ENCODE measurements at places on chromosomes 2 and 18. TPM values are rescaled to one million over a fixed set of nuclear protein-coding genes. Genes with fewer than 3 reads are reported as not detected.
A peak's percentile ranks its signal among the peaks of the same experiment; 100 is the strongest.

DNA sequence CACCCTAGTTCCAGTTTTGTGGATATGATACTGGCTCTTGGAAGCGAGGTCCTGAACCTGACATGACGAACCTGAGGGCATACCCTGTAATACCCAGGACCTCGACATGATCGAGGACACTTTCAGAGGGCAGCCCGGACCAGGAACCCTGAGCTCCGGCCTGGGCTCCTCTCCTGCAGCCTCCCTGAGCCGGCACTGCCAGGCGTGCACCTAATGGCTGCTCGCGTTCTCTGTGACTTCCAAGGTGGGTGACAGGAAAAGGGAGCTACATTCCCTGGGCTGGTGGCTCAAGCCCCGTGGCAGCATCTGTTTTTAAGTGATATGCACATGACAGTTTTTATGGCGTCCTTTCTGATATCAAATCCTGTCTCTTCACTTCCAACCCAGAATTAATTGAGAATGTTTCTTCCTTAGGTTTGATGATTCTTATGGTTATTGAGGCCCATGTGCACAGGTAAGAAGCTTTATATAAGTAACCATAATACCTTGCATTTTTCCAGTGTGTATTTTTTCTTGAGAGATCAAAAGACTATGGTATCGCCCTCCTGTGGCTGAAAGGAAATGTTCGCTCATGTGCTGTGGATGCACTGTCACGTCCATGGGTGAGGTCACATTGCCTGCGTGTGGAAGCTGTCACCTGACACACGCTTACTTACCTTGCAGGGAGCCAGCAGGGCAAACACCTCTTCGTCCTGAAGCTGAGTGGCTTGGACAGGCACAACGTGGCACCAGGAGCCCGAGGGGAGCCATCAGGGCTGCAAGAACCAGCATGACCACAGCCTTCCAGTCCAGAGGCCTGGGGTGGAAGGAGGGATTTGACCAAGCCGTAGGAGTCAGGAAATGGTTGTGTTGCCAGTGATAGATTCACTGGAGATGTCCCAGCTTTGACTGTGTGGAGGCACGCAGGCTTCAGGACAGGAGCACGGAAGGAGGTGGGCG, 367.4 kb upstream of the MYT1L start:
- no peaks in the 10 kb centered on the region for H3K27me3 ChIP-seq
- no peaks in the 10 kb centered on the region for H3K36me3 ChIP-seq
- no peak overlapping the region for H3K27ac ChIP-seq

- H3K4me3 ChIP-seq, result no peak overlapping the region
- H3K4me1 ChIP-seq, result peaks cover 62% of the 10 kb centered on the region
- peak; percentile 20 for DNase-seq
- H3K27me3 ChIP-seq, result no peaks in the 10 kb centered on the region
Observed at GRCh38 chr18:48138660-48139430, 208.4 kb upstream of the SMAD2 start.

GRCh38 chr2:8394131-8394530, 287.7 kb upstream of the ID2 start:
- no peaks in the 10 kb centered on the region for H3K36me3 ChIP-seq
- no peaks in the 10 kb centered on the region for H3K4me1 ChIP-seq
- no peaks in the 10 kb centered on the region for H3K27me3 ChIP-seq
- H3K4me3 ChIP-seq, result no peak overlapping the region
- no peak overlapping the region for H3K27ac ChIP-seq

- DNase-seq, result no peak
- H3K4me3 ChIP-seq, result no peak overlapping the region
- H3K27ac ChIP-seq, result no peak overlapping the region
- peaks cover 4% of the 10 kb centered on the region for H3K36me3 ChIP-seq
- H3K4me1 ChIP-seq, result peaks cover 6% of the 10 kb centered on the region
- H3K27me3 ChIP-seq, result no peaks in the 10 kb centered on the region
Observed at GRCh38 chr2:101793277-101793969, 95.9 kb downstream of the MAP4K4 start.

DNA sequence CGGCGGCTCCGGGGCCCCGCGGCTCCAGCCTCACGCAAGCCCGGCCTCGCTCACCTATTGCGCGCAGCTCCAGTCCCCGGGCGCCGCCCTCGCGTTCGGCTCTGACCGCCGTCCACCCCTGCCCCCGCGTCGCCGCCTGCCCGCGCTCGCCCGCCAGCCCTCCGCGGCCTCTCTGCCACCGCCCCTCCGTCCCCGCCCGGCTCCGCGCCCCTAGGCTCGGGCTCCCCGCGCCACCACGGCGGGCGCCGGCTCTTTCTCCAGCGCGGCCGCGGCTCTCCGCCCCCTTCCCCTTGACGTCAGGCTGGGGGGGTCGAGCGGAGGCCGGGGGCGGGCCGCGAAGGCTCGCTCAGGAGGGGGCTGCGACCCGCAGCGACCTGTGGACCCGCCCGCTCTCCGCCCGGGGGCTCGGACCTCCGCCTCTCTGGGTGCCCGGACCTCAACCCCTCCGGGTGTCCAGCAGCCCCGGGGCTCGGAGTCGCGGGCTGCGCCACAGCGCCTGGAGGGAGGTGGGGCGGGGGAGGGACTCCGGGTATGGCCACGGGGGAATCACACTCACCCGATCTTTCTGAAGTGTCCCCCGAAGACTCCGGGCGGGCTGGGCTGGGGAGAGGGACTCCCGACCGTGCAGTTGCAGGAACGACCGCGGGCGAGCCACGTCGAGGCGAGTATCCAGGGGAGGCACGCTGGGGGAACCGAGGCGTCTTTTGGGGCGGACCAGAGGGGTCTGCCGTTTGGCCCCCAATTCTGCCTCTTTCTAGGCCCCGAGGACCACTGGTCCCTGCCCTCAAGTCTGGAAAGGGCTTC, at the start of gene SEMA4C:
Gene SEMA4C, minus strand, starts transcription at position 259 of the 804 bp plus-strand sequence. CDS start 2,194 bp downstream, outside the sequence.
- DNase-seq, result peak; percentile 54
- H3K36me3 ChIP-seq, result peaks cover 15% of the 10 kb centered on the region
- H3K4me3 ChIP-seq, result peak within 1 kb of the TSS; percentile 94
- peak within 1 kb of the TSS; percentile 98 for H3K27ac ChIP-seq

- H3K27ac ChIP-seq, result no peak overlapping the region
- no peak for DNase-seq
Observed at GRCh38 chr18:73614812-73615211, 532.8 kb downstream of the FBXO15 start.

The ANTXR1 gene
- total RNA-seq, result 45.4 TPM

GRCh38 chr18:78643004-78643403, 336.6 kb upstream of the SALL3 start:
- H3K27ac ChIP-seq, result no peak overlapping the region
- DNase-seq, result no peak
- peaks cover 12% of the 10 kb centered on the region for H3K4me1 ChIP-seq
- no peaks in the 10 kb centered on the region for H3K27me3 ChIP-seq
- no peaks in the 10 kb centered on the region for H3K36me3 ChIP-seq
- no peak overlapping the region for H3K4me3 ChIP-seq

- DNase-seq, result no peak
- no peaks in the 10 kb centered on the region for H3K27me3 ChIP-seq
- H3K27ac ChIP-seq, result no peak overlapping the region
- H3K4me3 ChIP-seq, result no peak overlapping the region
- H3K4me1 ChIP-seq, result peaks cover 11% of the 10 kb centered on the region
Observed at GRCh38 chr2:127951026-127951425, 65.3 kb upstream of the AMMECR1L start.

The ALK gene
- total RNA-seq, result 0.17 TPM

DNA sequence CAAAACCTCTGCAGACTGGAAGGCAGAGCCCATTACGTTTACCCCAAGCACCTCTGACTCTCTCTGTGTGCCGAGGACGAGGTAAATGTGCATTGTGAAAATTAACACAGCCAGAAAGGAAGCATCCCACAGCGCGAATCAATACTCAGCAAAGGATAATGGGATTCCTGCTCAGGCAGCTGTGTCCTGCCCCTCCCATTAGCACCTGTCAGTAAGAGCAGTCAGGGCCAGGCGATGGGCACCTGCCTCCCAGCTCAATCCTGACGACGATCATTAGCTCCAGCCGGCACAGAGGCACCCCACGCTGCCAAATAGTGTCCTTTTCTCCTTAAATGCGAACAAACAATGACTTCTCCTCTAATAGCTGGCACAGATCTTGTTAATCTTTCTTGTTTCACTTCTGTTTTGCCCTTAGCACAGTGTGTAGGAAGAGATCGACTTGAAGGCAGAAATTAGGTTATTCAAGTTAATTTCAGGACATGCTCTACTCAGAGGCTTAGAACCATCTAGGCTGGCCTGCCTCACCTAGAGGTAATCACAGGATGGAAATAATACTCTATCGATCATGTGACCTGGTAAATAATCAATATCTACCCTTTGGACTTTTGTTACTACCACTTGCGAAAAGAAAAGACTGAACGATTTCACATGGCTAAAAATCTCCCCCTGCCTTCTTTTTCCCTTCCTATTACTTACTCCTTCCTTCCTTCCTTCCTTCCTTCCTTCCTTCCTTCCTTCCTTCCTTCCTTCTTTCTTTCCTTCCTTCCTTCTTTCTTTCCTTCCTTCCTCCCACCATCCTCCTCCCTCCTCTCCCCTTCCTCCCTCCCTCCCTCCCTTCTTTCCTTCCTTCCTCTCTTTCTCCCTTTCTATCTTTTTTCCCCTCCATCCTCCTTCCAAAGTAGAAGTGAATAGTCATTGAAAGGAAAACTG, 487.9 kb upstream of the ID2 start:
- DNase-seq, result peak; percentile 1
- no peak overlapping the region for H3K4me3 ChIP-seq
- H3K4me1 ChIP-seq, result no peaks in the 10 kb centered on the region
- H3K27ac ChIP-seq, result no peak overlapping the region

The CD8A gene
- total RNA-seq, result 4.2 TPM

The CYBRD1 gene
- total RNA-seq, result 83.8 TPM
